Neural crest cell (in vitro differentiated cells): ENCODE measurements at places on chromosomes 3 and 15. TPM values are rescaled to one million over a fixed set of nuclear protein-coding genes. Genes with fewer than 3 reads are reported as not detected.

- no peak for DNase-seq
These were observed 33.3 kb downstream of the PLD1 start for GRCh38 chr3:171776839-171777583.

GRCh38 chr3:50352781-50353180 lies 2.1 kb downstream of the CYB561D2 start:
- no peak for DNase-seq

PXYLP1 gene
- total RNA-seq: 30.9 and 33.5 TPM in 2 replicates

GRCh38 chr3:135301670-135302069 lies 506.6 kb downstream of the EPHB1 start:
- DNase-seq: no peak

- no peak for DNase-seq
These were observed 25.7 kb downstream of the TKT start for GRCh38 chr3:53230041-53230621.

DNA sequence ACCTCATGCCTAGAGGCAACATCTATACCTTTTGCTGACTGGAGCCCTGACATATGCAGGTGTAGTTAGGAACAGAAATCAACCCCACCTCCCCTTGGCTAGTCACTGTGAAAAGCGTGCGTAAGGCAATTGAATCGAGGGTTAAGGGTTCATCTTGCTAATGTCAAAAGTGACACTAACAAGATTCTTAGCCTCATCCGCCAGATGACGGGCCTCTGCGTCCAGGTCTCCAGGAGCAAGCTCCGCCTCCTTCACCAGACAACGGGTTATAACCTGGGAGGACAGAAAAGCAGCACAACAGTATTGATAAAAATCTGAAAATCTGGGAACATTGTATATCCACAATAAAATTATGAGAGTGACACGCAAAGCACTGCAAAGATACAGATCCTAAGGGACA lies 4.7 kb downstream of the SELENOS start:
- no peak for DNase-seq

ABHD14A gene
- 12.3 and 14.8 TPM in 2 replicates for total RNA-seq

SI gene
- not detected in 2 replicates for total RNA-seq

AP3B2 gene
- 17.4 and 20.0 TPM in 2 replicates for total RNA-seq

DNA sequence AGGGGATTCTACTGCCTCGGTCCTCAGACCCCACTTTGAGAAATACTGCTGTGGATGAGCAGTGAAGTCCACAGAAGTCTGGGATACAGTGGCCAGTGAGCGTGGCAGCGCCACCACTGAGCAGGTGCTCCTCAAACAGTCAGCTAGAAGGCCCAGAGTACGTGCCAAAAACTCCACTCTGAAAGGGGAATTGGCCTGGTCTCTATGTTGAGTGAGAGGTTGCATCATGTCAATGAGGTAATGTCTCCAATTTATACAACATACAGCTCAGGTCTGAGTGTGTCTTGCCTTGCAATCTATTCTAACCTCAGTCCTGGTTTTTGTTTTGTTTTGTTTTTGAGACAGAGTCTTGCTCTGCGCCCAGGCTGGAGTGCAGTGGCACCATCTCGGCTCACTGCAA lies 53.3 kb upstream of the ETV5 start:
- no peak for DNase-seq

DNA sequence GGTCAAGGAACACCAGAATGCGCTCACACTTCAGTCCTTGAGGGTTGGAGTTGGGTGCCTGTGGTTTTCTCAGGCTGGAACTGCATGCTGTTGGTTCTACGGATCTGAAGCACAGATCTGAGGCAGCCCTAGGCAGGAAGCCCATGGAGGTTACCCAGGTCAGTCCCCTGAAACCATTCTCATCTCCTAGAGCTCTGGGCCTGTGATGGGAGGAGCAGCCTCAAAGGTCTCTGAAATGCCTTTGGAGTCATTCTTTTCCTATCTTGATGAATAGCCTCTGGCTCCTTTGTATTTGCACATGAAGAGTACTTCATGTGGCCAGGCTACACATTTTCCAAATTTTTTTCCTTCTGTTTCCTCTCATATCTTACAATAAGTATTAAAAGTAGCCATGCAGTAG lies 179.3 kb upstream of the UBE2E1 start:
- no peak for DNase-seq

CLDN18 gene
- total RNA-seq: not detected in 2 replicates

- DNase-seq: no peak
These were observed 111.1 kb upstream of the ALDH1A3 start for GRCh38 chr15:100768501-100768931.

- DNase-seq: peak; percentile 72
These were observed 19.5 kb downstream of the MESD start for GRCh38 chr15:80970018-80970657.

DNA sequence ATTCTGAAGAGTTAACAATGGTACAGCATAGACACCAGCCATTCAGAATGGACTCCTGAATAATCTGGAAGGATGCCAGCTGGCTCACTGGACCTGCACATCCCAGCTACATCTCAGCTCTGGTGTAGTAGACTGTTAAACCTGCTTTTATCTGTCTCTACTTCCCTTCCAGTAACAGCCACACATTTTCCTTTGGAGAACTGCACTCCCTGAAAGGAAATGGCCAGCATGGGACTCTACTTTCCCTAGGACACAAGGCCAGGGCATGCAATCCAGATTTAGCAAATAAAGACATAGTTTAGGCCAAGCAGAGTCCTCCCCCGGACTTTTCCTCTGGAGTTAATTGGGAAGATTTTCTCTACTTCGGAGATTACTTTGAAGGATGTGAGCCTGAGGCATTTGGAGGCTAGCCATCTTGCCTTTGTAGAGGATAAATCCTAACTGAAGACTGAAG lies 82.7 kb upstream of the TCF12 start:
- no peak for DNase-seq

DNA sequence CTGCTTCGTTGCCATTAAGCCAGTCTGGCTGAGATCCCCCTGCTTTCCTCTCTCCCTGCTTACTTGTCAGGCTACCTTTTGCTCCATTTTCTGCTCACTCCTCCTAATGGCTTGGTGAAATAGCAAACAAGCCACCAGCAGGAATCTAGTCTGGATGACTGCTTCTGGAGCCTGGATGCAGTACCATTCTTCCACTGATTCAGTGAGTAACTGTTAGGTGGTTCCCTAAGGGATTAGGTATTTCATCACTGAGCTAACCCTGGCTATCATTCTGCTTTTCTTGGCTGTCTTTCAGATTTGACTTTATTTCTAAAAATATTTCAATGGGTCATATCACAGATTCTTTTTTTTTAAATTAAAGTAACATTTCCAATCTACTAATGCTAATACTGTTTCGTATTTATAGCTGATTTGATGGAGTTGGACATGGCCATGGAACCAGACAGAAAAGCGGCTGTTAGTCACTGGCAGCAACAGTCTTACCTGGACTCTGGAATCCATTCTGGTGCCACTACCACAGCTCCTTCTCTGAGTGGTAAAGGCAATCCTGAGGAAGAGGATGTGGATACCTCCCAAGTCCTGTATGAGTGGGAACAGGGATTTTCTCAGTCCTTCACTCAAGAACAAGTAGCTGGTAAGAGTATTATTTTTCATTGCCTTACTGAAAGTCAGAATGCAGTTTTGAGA lies 25.0 kb downstream of the CTNNB1 start:
- no peak for DNase-seq

DNA sequence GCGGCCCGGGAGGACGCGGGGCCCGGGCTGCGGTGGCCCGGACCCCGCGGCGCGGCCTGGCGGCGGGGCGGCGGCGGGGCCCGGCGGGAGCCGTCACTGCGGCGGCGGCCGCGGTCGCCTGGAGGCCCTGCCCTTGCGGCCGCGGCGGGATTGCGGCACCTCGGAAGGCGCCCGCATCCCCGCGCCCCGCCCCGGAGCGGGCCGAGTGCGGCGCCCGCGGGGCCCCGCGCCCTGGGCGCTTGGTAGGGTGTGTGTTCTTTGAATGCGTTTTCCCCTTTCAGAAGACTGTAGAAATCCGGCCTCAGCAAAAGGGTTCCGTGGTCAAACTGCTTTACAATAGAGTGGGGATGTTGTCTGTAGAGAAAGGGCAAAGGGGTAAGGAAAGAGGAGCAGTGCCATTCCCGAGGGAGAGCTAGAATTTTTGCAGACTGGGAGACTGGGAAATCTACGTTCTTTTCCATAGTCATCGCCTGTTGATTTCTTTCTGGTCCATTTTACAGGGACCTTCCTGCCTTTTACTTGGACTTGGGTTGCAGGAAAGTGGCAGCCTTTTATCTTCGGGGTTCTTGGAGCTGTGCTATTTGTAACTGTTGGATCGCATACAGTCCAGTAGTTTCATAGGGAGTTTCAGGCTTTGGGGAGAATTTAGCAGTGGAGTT lies 630 bp downstream of the SNRK start:
- DNase-seq: peak; percentile 11

GRCh38 chr3:121228971-121229370 lies 316.8 kb downstream of the POLQ start:
- DNase-seq: no peak

- DNase-seq: no peak
These were observed 138.6 kb downstream of the FMN1 start for GRCh38 chr15:33055962-33056361.

DNA sequence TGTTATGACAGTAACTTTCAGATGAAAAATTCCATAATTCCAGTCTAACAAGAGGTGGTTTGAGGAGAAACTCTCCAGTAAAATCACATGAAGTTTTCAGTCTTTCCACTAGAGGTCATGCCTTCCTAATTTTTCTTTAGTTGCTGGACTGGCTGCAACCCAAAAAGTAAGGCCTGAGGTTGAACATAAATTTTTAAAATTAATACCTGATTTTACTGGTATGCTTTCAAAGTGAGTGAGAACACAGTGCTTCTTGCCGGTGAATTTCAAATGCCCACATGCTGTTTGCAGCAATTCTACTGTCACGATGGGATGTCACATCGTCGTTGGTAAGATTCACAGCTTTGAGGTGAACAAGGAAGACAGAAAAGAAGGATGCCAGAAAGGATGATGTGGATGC lies 89.0 kb upstream of the FGF12 start:
- peak; percentile 1 for DNase-seq

GRCh38 chr3:100988080-100988479 lies 5.1 kb downstream of the ABI3BP start:
- no peak for DNase-seq

- DNase-seq: no peak
These were observed 51.4 kb upstream of the SOX2 start for GRCh38 chr3:181660337-181660736.

- DNase-seq: no peak
These were observed 4.3 kb downstream of the PFKFB4 start for GRCh38 chr3:48552111-48552951.

PEX5L gene
- total RNA-seq: 0.96 and 1.7 TPM in 2 replicates

DNA sequence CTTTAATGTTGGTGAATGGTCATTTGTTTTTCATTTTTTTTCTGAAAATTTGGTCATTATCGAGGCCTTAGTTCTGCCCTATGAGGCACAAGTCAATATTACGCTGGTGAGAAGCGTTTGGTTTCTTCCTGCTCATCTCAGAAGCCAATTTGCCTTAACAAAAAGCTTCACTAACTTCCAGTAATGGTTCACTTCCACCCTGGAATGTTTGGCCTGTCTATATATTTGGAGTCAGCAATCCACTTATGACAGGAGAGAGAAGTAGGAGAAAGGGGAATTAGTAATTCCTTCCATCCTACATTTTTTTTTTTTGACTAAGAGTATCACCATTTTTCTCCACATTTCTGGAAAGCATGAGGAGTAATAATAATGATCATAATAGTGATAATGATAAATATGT lies 124.4 kb downstream of the DIPK2A start:
- no peak for DNase-seq

- DNase-seq: no peak
These were observed 132.2 kb downstream of the FNDC3B start for GRCh38 chr3:172171396-172172075.

LYZL4 gene
- not detected in 2 replicates for total RNA-seq

- no peak for DNase-seq
These were observed 17.7 kb downstream of the PRR23E start for GRCh38 chr3:127210654-127210943.

GRCh38 chr15:93029214-93029835 lies 59.7 kb downstream of the RGMA start:
- no peak for DNase-seq

GRCh38 chr3:89165636-89166263 lies 58.3 kb downstream of the EPHA3 start:
- DNase-seq: no peak

DNA sequence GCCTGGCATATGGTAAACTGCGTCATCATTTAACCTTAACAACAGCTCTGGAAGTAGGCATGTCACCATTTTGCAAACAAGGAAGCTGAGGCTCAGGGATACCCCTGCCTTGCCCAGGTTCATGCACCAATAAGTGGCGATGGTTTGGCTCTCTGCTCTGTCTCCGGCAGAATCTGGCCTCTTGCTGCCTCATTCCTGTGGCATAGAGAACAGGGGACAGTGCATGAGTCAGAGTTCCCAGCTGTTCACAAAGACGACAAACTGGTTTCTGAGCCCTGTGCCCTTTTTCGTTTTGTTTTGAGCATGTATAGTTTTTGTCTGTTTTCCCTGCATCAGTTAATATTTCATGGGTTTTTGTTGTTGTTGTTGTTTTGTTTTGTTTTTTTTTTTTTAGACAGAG lies 236.8 kb downstream of the OPA1 start:
- DNase-seq: no peak

- no peak for DNase-seq
These were observed 178.6 kb downstream of the KCNAB1 start for GRCh38 chr3:156298938-156299337.

CCDC39 gene
- total RNA-seq: 0.07 TPM in 1 of 2 replicates, not detected in the other

GRCh38 chr15:44811337-44811736 lies 75.0 kb downstream of the TRIM69 start:
- DNase-seq: no peak

TRAIP gene
- total RNA-seq: 33.4 and 38.1 TPM in 2 replicates

DNA sequence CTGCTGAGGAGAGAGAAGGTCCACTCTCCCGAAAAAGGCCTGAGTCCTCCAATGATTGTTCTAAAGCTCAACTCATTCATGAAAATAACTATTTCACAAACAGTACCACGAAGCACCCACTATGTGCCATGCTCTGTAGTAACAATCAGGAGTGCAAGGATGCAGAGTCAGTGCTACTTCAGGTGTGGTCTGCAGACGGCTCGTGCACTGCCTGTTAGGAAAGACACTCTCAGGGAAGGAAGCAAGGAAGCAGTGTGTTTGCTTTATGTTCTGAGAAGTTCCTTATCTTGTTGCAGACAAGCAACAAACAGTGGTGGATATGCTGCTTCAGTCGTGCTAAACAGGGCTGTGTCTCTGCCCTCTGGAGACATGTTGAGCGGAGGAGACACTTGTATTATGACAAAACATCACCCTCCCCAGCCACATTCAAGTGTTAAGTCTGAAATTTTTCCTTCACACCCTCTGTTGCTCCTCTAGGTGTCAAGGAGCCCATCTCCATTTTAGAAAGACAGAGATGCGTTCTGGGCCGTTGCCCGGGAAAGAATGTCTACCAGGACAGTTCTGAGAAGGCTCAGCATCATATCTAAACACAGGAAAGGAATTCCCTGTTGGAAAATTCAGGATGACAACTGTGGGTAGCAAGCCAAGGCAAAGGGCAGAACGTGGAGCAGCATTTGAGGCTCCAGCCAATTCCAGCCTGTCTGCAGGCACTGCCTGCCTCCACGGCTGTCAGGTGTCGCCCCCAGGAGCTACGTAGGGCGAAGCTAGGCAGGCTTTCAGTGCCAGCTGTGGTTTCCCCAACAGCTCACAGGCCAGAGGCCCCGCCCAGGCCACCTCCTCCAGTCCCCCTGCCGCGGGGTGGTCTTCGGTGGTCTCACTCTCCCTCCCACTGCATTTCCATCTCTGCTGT lies 13.4 kb upstream of the ATP10A start:
- DNase-seq: no peak

ABHD6 gene
- 5.5 and 7.3 TPM in 2 replicates for total RNA-seq

- DNase-seq: no peak
These were observed 620.7 kb upstream of the ZNF385D start for GRCh38 chr3:22371607-22372291.

GRCh38 chr3:117556646-117557407 lies 847.2 kb downstream of the TUSC7 start:
- DNase-seq: no peak
